ENCODE measurements at places on chromosomes 5 and 9.

GRCh38 chr5:105840800-105841199 is 1829.9 kb downstream of the EFNA5 start:
- DNase-seq, result no peak

GRCh38 chr5:145984072-145984471 is 47.7 kb downstream of the SH3RF2 start:
- no peak for DNase-seq

- no peak for DNase-seq
Measured at GRCh38 chr9:117116084-117116483, 298.8 kb downstream of the ASTN2 start.

DNA sequence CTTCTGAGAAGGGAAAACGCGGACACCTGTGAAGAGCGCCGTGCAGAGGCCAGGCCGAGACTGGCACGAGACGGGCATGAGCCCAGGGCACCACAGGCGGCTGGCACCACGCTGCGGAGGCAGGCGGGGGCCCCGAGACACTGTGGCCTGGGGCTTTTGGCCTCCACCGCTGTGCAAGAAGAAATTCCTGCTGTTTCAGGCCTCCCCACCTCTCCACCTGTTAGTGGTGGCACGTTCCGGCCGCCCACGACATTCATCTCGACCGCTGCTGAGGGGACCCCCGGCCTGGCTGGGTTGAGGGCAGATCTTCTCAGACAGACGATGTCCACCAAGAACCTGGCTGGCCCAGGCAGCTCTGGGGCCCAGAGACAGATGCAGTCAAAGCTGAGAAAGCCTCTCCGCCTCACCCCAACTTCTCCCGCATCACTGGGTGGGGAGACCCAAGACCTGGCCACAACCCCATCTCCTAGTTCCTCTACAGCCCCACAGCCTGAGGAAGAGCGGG is 11.5 kb downstream of the NACC2 start:
- no peak for DNase-seq

DNA sequence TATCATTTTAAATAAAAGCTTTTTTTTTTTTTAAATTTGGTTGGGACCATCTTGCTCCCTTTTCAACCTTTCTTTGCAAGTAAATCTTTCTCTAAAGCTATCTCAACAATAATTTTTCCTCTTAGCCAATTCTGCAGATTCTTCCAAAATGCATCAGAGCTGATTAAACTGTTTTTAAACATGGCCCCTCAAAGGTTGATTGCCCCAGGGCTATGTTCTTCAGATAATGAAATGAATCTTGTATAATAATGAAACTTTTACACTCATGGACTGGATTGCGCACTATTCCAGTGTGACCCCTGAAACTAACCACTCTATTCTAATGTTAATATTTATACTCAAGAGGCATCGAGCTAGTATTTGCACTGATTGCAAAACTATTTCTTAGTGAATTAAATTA is 222.8 kb upstream of the PRDM9 start:
- no peak for DNase-seq

DNA sequence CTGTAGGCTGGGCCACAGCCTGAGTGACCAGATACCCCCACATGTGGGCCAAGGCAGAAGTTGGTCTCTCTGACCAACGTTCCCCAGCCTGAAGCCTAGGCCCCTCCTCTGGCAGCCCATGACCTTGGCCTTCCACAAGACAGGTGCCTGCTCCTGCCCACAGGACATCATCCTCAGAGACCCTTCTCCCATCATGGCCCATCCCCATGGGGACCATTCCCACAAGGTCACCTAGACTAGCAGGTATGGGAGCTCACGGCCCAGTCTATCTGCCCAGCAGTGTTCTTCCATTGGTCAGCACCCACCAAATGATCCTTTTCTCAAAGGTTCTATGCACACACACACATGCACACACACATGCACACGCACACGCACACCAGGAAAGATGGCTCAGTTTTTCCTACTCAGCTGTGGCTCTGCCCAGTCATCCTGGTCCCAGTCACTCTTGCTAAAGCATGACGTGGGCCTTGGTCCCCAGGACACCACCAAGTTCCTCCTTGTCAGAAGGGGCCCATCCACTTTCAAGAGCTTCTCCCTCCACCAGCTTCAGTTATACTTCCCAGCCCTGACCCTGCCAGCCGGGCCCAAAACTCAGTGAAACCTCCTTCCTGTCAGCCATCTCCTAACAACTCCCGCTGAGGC is 65.4 kb downstream of the PAX5 start:
- no peak for DNase-seq

DNA sequence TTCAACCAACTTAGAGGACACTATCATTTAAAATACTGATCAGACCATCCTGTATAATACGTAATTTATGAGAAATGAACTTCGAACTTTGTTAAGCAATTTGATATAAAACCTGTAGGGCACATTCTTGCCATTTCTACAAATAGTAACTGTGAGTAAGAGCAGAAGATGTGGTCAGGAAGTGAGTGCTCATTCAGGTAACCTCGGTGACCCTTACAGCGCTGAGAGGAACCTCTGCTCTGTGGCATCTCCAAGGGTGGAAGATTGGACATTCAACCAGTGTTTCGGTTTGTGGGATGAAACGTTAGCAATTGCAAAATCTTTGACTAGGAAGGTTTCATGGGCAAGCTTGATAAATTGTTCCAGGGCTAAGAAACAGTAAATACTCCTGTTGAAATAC is 194.8 kb upstream of the IRX2 start:
- DNase-seq, result no peak

- no peak for DNase-seq
Measured at GRCh38 chr5:27242258-27242626, 203.9 kb upstream of the CDH9 start.

- DNase-seq, result no peak
Measured at GRCh38 chr5:78638423-78638822, 10.1 kb downstream of the LHFPL2 start.

GRCh38 chr5:14581891-14582796 is 552 bp downstream of the OTULINL start:
- DNase-seq, result peak; percentile 83

- DNase-seq, result no peak
Measured at GRCh38 chr5:54669285-54669684, 151.7 kb downstream of the SNX18 start.

GRCh38 chr5:60843936-60844905 is at the start of gene ELOVL7:
TSS of gene ELOVL7 (minus strand) at chr5:60844269. CDS start at chr5:60787397, 56,872 bp downstream.
- DNase-seq, result peak; percentile 22

GRCh38 chr9:35105571-35106342 is 2.8 kb upstream of the STOML2 start:
- DNase-seq, result no peak

- no peak for DNase-seq
Measured at GRCh38 chr9:6488395-6488794, 75.4 kb downstream of the UHRF2 start.

DNA sequence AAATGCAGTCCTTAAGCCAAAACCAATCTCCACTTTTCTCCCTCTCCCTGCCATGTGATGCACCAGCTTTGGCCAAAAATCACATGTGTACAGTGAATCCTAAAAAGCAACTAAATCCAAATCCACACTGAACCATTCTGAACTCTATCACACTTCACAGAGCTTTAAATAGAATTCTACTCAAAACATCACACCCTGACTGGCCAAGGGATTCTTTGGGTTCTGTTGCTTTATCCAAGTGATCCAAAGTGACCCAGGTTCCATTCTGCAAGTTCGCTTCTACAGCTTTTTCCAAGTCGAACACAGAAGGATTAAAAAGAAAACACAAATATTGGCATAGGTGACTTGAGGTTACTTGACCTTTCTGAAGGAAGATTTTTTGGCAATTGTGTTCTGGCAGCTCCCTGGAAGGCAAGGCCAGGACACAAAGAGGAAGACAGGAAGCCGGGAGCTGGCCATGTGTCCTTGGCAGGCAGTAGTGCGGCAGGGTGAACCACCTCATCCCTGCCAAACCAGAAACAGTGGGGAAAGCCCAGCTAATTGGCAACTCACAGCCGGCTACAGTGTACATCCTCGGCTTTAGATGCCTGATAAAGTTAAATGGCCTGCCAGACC is 115.0 kb downstream of the NFIB start:
- no peak for DNase-seq

GRCh38 chr5:31459594-31459993 is 72.3 kb downstream of the DROSHA start:
- no peak for DNase-seq

DNA sequence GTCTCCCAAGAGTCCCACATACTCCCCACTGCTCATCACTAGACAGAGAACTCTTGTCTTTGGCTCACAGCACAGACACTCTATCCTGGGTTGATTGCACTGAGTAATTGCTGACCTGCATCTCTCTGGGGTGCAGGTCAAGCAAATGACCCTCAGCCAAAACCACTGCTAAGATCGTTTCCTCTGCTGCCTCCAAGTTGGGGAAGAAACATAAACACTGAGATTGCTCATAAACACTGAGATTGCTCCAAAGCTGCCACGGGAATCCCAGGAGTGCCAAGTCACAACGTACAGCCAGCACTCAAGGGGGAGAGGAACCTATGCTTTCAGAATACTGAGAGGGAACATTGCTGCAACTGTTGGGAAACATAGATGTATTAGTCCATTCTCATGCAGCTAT is 1402.1 kb upstream of the ACO1 start:
- no peak for DNase-seq

DNA sequence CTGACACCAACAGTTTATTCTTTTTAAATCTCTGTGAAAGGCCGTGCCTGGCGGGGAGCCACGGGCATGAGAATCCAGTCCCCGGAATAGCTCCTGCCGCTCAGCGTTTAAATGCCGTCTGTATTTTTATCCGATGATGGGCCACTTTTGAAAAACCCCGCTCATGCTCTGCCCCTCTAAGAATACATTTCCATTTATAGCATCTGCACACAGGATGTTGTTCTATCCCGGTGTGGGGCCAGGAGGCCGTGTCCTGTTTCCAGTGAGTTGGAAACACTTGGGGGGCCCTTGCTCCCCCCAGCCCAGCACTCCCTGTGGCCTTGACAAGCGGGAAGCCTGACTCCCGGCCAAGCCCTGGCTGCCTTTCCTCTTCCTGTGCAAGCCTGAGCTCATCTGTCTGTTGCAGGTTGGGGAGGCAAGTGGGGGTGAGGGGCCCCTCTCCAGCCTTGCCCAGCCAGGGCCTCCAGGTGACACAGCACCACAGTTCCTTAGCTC is 39.0 kb downstream of the ERGIC1 start:
- DNase-seq, result no peak

GRCh38 chr9:1005043-1005667 is 28.7 kb downstream of the DMRT3 start:
- DNase-seq, result no peak

GRCh38 chr9:133881671-133882381 is 110.3 kb downstream of the VAV2 start:
- no peak for DNase-seq

DNA sequence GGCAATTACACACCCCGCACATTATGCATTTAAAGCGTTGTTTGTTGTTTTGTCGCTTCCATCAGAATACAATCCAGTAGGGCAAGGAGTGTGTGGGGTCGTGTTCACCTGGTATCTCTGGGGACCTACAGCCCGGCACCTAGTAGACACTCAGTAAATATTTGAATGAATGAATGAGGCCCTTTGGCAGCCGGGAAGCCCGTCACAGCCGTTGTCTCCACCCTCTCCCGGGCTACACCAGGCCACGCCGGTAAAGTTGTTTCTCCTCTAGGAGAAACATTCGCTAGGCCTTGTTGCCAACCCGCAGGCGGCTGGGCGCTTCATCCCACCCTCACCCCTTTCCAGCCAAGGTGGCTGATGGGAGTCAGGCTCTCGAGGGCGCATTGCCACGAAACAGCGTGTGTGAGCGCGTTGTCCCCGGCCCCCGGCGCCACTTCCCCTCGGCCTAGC is 876 bp upstream of the JAK2 start:
- DNase-seq, result no peak

DNA sequence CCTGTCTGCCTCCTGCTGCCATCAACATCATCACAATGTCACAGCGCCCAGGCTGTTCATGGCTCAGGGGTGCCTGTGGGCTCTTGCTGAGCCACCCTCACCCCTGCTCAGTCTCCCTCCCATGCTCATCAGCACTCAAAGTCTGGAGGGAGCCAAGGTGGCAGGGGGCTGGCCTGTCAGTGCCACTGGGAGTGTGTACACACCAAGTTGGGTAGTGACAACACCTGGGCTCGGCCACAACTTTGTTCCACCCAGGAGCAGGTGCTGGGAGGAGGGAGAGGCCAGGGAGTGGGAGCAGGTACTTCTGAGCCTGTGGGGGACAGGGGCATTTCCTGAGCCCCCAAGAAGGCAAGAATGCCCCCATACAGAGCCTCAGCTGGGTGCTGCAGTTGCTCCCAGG is 77.5 kb upstream of the C6 start:
- no peak for DNase-seq

- no peak for DNase-seq
Measured at GRCh38 chr5:125197321-125197720, 450.9 kb upstream of the ZNF608 start.

DNA sequence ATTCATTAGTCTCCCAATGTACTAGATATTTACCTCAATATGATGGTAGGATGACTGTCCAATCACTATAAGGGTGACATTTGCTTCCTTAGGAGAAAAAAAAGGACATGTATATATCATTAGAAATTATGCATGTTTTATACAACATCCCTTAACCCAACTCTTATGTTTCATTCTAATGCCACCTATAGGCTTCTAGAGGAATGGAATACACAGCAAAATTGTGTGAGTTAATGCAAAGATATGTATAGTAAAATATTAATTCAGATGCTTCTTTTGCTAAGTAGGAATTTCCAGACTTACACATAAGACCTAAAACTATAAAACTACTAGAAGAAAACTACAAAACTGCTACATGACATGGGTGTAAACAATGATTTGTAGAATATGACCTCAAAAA is 3.5 kb downstream of the PRXL2C start:
- DNase-seq, result no peak

GRCh38 chr9:90053027-90053426 is 448.2 kb downstream of the GADD45G start:
- no peak for DNase-seq

DNA sequence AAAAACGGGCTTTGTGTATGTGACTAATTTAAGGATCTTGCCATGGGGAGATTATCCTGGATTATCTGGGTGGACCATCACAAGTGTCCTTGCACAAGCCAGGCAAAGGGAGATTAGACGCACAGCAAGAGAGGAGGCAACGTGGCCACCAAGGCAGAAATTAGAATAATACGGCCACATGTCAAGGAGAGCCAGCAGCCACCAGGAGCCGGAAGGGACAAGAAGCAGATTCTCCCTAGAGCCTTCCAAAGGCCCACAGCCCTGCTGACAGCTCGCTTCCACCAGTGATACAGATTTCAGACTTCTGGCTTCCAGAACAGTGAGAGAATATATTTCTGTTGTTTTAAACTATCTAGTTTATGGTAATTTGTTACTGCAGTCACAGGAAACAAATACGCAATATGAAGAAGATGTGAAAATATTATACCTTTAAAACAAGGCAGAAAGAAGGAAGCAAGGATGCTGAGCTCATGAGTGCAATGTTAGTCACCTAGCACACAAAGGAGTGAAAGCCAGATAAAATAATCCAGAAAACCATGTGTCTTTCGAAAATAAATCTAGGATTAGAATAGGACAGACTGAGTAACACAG is 28.7 kb upstream of the F2RL1 start:
- no peak for DNase-seq

- no peak for DNase-seq
Measured at GRCh38 chr5:94689908-94690307, 71.4 kb downstream of the SLF1 start.

Measured in activated naive CD4-positive, alpha-beta T cell treated with Interleukin-2 at 50 U/mL for 16 hours (primary cell).